ENCODE measurements at places on chromosomes 3 and 15.

GRCh38 chr15:88649753-88650551 lies 11.1 kb downstream of the ISG20 start:
- no peak for DNase-seq

- no peak for DNase-seq
These were observed 318.5 kb upstream of the SLCO3A1 start for GRCh38 chr15:91534976-91535375.

GRCh38 chr3:125349556-125350165 lies 25.5 kb downstream of the ZNF148 start:
- DNase-seq = no peak

- DNase-seq = no peak
These were observed 26.9 kb downstream of the PRKAR2A start for GRCh38 chr3:48820612-48821324.

DNA sequence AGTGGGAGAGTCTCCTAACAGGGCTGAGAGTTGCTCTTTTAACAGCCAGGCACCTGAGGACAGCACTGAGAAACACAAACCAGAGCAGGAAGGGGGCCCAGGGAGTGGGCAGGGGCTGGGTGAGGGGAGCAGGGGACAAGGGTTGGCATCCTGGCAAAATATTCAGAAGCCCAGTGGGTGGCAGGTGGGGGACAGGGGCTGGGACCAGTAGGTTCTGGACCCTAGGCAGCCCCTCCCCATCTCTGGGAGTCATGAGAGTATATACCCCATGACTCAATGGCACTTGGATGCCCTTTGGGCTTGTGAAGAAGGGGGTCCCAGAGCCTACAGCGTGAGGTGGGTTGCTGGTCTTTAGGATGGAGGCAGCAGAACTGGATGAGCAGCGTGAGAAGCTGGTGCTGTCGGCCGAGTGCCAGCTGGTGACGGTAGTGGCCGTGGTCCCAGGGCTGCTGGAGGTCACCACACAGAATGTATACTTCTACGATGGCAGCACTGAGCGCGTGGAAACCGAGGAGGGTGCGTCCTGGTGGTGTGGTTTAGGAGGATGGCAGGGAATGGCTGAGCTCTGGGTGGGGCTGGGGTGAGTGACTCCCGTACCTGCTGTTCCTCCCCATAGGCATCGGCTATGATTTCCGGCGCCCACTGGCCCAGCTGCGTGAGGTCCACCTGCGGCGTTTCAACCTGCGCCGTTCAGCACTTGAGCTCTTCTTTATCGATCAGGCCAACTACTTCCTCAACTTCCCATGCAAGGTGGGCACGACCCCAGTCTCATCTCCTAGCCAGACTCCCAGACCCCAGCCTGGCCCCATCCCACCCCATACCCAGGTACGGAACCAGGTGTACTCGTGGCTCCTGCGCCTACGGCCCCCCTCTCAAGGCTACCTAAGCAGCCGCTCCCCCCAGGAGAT lies 24.2 kb downstream of the NBEAL2 start:
- no peak for DNase-seq

GRCh38 chr3:190886945-190887344 lies 24.5 kb upstream of the GMNC start:
- no peak for DNase-seq

- peak; percentile 53 for DNase-seq
These were observed at the start of gene COL8A1 for GRCh38 chr3:99638167-99638948. COL8A1 (plus strand) TSS chr3:99638594; CDS start chr3:99790683, 152,089 bp downstream.

DNA sequence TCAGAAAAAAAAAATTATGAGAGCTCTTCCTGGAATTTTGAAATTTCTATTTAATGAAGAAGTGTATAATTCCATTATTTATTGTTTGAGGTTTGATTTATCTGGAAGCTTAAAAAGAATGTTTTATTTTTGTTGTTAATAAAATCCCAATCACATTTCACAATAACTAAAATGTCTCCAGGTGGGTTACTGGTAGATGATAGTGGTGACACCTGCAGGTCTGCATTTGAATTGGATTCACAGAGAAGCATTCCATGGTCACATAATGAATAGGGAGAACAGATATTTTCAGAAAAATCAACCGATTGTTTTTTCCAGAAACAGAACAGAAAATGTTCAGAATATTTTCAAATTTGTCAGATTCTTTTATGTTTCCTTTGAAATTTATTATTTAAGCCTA lies 48.3 kb downstream of the ASB7 start:
- no peak for DNase-seq

GRCh38 chr15:73110201-73110600 lies 57.9 kb downstream of the NEO1 start:
- no peak for DNase-seq

DNA sequence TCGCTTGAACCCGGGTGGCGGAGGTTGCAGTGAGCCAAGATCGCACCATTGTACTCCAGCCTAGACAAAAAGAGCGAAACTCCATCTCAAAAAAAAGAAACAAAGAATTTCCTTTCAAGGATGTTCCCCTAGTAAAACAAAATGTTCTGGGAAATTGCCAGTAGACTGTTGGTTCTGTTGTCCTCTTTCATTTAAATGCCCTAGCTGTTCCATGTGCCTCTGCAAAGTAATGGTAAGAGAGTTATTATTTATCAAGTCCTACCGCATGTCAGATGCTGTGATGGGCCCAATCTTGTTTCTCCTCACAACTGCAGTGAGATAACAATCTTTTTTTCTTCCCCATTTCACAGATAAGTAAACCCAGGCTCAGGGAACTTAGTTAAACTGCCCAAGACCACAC lies 254.3 kb upstream of the TPM1 start:
- no peak for DNase-seq

GRCh38 chr3:3881050-3881449 lies 81.8 kb downstream of the LRRN1 start:
- no peak for DNase-seq

Data from AG09319 (cell line).